Thoracic aorta (tissue), 2 donors: ENCODE measurements at places on chromosomes 6 and 20.

GRCh38 chr6:105024803-105025202, 67.9 kb downstream of the LIN28B start:
- DNase-seq, result no peak

GRCh38 chr20:24357177-24357576, 112.3 kb upstream of the SYNDIG1 start:
- no peak for DNase-seq

DNA sequence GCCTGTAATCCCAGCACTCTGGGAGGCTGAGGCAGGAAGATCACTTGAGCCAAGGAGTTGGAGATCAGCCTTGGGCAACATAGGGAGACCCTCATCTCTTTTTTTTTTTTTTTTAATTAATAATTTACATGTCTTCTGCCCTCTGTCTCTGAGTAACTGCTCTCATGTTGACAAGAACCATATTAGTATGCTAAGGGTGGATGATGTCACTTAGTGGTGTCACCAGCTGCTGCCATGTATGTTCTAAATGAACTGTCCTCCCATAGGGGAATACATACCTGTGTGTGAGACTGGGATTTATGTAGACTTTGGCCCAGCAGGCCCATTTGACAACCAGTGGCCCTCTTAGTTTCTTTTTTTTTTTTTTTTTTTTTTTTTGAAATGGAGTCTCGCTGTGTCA, 65.6 kb downstream of the SCAND1 start:
- DNase-seq, result no peak

DNA sequence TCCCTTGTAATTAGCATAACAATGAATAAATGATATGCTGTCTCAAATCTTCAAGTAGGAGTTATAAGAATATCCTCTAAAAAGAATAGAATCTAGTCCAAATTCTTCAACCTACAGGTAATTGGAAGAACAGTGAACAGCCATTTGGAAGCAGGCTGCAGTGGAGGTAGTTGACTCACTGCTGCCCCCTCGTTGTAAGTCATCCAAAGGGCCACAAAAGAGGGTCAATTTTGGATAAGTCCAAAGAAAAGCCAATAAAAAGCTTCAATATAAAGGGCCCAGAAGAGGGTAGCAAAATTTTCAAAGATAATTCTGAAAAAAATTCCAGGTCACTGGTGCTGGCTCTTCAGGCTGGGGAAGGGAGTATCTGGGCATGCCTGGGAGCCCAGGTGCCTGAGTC, 60.8 kb upstream of the SSTR4 start:
- no peak for DNase-seq

GRCh38 chr20:48332555-48332954, 495.2 kb downstream of the PREX1 start:
- DNase-seq, result no peak

GRCh38 chr6:142279350-142280180, 22.2 kb upstream of the ADGRG6 start:
- no peak for DNase-seq
